ENCODE measurements at places on chromosomes 3 and 15. TPM values are rescaled to one million over a fixed set of nuclear protein-coding genes. Genes with fewer than 3 reads are reported as not detected.

- no peak for DNase-seq
These were observed 106.7 kb upstream of the TNIK start for GRCh38 chr3:171566803-171567422.

- no peak for DNase-seq
These were observed 7.0 kb upstream of the TMEM62 start for GRCh38 chr15:43126356-43126755.

- no peak for DNase-seq
These were observed 20.4 kb downstream of the TMOD2 start for GRCh38 chr15:51771773-51772172.

STAB1 gene
- 23.5 TPM for total RNA-seq

- DNase-seq, result no peak
These were observed 1.0 kb downstream of the OGG1 start for GRCh38 chr3:9750556-9751411.

Data from gastrocnemius medialis (tissue), 4 donors.